ENCODE measurements at places on chromosomes 6 and 20.

- DNase-seq = no peak
Measured at GRCh38 chr20:43564455-43564854, 5.6 kb downstream of the SGK2 start.

GRCh38 chr6:157151989-157152388 lies 171.3 kb downstream of the TMEM242 start:
- no peak for DNase-seq

DNA sequence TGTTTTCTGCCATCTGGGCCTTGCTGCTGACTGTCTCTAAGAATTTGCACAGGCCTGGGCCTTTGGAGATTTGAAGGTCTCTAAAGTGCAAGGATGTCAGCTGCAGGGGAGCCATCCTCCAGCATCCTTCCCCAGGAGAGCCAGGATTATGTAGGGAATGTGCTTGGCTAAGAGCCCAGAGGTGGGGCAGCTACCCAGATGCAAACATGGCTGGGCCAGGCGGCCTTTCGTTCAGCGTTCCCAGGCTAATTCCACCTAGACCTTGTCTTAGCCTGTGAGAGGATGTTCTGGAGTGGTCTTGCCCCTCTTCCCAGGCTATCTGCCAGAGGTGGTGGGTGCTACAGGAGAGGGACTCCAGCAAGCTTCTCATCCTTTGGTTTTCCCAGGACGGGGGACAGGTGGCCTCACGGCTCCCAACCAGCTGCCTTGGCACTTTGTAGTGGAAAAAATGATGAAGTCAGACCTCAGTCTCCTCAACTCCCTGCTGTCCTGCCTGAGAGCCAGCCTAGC lies 7.7 kb upstream of the PTGIS start:
- DNase-seq = no peak

GRCh38 chr6:55925292-55925691 lies 49.9 kb upstream of the BMP5 start:
- DNase-seq = no peak

DNA sequence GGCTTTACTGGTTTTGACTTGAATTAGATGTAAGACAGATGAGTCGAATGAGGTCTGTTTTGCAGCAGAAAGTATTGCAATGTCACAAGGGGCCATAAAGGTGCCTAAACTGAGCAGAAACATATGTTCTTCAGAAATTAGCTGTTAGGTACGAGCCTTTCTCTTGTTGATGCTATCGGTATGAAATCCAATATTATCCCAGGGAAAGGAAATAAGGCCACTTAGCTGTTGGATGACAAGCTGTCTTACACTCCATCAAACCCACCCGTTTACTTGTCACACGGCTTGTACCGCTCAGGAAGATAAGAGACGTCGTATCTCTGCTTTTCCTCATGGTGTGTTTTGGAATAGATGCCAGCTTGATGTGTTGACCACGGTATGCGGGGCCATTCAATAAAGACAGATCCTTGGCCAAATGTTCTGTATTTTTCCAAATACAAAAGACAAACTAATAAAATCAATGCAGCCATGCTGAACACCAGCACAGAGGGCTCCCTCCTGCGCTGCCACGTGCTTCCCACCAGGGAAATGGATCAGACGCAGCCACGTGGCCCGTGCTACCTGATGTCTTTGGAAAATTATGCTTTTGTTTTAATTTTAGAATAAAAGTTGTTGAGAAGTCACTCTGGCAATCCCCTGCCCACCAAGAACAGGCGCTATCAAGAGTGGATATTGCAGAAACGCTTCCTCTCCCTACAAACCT lies 255.9 kb upstream of the SULF2 start:
- DNase-seq = no peak

GRCh38 chr20:53927990-53928389 lies 142.4 kb downstream of the BCAS1 start:
- no peak for DNase-seq

DNA sequence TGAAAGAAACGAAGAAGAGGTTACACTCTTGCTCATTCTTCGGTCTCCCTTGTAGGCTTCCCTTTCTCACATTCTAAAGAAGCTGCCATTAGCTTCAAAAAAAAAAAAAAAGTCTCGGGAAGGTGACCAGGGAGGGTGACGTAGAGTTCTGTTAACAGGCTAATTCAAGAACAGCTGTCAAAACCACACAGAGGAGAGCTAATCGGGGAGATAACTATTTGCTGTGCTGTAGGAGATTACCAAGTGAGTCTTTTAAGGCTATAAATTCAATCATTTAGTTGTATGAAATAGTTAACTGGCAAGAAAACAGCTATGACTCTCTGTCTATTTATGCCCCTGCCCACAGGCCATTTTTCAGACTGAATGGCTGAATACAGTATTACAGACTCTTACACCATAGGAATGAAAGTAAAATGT lies 256.8 kb downstream of the SYNE1 start:
- peak; percentile 16 for DNase-seq

- DNase-seq = no peak
Measured at GRCh38 chr6:75906871-75907270, 157.8 kb downstream of the MYO6 start.

GRCh38 chr20:24622856-24623255 lies 153.4 kb downstream of the SYNDIG1 start:
- DNase-seq = no peak

DNA sequence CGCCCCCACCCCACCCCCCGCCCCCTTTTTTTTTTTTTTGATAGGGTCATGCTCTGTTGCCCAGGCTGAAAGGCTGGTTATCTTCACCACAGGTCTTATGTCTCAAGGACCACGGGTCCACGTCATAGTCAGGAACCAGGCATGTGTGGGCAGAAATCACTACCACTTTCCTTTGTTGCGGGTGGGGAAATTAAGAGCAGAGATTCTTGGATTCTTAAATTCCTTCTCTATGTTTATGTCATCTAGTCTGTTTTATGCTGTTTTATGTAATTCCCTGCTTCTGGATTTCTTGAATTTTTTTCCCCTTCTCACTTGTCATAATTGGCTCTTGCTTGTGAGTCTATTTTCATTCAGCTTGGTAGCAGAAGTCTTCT lies 25.8 kb upstream of the PLCG1 start:
- DNase-seq = no peak

DNA sequence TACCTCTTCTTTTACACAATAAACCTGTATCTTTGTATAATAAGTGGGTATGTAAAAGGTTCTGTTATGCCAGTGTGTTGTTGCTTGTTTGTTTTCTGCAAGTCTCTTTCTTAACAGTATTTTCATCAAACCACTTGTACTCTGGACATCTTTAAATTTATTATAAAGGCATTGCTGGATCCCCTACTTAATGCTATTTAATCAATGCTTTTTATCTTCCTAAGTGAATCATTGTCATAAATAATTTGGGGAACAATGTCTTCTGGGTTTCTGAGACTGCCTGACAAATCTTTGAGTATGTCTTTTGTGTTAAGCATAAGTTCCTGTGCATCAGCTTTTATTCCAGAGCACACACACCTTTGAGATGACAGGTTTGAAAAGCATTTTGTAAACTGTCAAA lies 64.7 kb downstream of the ITCH start:
- no peak for DNase-seq

DNA sequence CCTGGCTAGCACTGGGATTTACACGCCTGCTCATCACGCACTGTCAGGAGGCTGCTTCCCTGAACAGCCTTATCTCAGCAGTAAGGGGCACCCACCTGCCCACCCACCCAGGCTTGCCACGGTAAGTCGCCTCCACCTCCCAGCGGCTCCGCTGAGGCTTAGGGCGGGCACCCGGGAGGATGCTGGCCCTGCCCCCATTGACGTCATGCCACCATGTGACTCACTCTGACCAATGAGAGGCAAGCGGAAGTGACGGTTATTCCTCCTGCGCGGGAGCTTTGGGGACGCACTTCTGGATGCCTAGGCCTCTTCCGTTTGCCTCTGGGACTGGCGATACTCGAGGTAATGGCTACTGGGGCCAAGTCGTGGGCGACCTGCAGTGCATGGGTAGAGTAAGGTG lies 256.8 kb downstream of the QKI start:
- DNase-seq = no peak

GRCh38 chr6:166419286-166419685 lies 36.5 kb upstream of the MPC1 start:
- peak; percentile 15 for DNase-seq

- DNase-seq = no peak
Measured at GRCh38 chr6:117530467-117531242, 48.2 kb downstream of the DCBLD1 start.

- no peak for DNase-seq
Measured at GRCh38 chr20:23112595-23112994, 26.5 kb upstream of the CD93 start.

GRCh38 chr6:70150521-70150920 lies 152.4 kb downstream of the COL9A1 start:
- no peak for DNase-seq

DNA sequence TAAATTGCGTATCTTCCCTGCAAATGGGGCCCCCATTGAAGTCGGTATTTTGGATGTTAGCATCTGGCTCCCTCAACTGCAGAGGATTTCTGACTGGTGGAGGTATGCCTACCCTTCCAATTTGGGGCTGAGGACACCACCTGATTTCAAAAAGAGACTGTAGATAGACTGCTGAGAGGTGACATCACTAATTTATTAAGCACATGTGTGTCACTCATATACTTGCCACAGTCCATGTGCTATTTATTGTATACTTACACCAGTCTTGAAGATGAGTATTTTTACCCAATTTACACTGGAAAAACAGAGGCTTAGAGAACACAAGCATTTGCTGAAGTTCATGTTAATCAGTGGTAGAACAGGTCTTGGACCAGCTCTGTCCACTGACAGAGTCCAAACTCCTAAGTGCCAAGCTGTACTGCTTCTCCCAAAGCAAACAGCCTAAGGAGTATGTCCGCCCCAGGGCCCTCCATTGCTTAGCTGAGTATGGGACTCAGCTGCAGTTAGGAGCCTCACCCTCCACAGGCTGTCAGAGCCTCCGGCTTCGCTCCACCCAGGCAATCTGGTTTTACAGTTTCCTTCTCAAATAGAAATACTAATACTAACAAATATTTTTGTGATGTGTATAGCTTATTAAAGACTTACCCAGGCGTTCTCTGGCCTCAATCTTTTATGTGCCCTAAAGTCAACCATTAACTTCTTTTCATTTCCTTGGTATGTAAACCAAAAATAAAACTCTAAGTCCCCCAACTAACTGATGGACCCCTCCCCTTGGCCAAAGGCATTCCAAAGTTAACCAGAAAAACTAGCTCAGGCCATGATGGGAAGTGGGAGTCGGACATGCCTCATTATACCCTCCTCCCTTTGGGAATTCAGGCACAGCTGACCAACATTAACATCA lies 17.5 kb downstream of the RIN2 start:
- no peak for DNase-seq

GRCh38 chr6:134317471-134318131 lies at the start of gene SGK1:
SGK1 (minus strand) TSS chr6:134318112; CDS start chr6:134317460, 652 bp downstream.
- peak; percentile 46 for DNase-seq

DNA sequence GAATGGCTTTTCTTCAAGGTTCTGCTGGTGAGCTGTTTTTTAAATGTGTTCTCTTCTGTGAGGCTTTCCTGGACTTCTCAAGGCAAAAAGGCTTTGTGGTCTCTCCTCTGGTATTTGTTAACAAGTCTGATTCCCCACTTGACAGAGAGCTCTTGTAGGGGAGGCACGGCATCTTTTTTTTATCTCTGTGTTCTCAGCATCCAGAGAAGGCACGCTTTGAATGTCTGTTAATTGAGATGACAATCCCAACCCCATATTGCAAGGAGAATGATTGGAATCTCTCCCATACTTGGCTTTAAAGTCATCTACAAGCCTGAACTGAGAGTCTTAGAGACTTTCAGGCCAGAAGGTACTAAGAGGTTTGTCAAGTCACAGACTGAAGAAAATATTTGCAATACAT lies 22.6 kb downstream of the EDN1 start:
- DNase-seq = no peak

DNA sequence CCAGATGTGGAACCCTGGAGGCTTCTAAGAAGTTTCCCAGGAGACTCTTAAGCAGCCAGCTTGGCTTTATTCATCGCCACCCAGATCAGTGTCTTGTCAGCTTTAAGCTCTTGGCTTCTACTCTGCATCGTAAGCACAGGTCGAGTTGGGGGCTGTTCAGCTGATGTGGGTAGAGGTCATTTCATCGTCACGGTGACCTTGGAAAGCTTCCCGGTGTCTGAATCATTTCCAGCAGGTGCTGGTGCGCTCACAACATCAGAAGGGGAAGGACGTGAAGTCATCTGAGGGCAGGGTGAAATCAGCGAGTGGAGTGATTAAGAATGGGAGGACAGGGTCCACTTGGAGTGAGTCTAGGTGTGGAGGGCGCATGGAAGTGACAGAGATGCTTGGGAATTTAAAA lies 112.6 kb downstream of the SASH1 start:
- no peak for DNase-seq

GRCh38 chr6:7976485-7977056 lies 66.0 kb upstream of the TXNDC5 start:
- peak; percentile 15 for DNase-seq

DNA sequence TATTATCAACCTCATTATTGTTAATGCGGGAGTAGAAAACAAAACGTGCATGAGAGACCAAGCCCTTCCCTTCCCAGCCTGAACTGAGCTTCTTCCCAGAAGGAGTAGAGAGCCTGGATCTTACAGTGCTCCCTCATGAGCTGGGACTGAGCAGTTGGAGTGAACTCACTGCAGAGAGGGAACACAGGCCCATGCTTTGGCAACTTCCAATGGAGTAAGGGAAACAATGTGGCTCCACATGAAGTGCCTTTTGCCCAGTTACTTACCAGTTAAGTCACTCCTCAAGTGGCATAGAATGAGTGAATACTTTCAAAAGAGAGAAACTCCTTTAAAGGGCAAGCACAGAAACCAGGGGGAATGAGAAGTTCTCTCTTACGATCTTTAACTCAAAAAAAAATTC lies 12.4 kb downstream of the FHL5 start:
- DNase-seq = no peak

GRCh38 chr6:154543628-154544027 lies 33.1 kb upstream of the CNKSR3 start:
- no peak for DNase-seq

DNA sequence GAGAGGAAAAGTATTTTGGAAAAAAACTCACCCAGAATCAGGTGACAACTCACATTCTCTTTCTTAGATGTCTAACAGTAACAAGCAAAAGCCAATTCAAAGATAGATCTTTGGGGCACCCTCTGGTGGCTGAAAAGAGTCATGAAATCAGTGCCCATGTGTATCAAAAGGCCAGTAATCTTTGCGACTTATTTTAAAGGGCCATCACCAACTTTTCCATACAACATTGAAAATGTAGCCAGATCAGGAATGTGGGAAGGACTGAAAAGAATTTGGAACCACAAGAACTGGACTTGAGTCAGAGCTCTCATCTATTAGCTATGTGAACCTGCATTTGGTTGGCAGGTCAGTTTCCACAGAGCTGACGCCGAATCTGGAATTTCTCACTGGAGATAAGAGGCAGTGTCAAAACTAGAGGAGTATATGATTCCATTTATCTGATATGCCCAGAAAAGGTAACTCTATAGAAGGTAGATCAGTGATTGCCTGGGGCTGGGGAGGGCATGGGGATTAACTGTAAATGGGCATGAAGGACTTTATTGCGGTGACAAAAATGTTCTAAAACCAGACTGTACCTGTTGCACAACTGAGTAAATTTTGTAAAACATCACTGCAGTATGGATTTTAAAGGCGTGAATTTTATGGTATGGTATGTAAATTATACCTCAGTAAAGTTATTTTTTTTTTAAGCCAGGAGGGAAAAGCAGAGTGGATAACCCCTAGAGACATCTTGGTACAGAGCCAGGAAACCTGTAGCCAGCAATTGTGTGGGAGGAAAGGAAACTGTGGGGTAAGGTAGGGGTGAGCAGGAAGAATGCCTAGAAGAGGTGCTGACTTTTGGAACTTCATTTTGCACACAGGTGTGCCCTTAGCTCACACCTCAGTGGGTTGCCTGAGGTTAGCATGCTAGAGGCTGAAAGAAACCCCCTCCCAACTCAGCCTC lies 117.1 kb upstream of the ASF1A start:
- peak; percentile 82 for DNase-seq

Measured in hematopoietic multipotent progenitor cell treated with erythropoietin and hydrocortisone succinate and interleukin-3 and kit ligand, for 6 days (in vitro differentiated cells).